ENCODE measurements at places on chromosomes 11 and 22. TPM values are rescaled to one million over a fixed set of nuclear protein-coding genes. Genes with fewer than 3 reads are reported as not detected.

DNA sequence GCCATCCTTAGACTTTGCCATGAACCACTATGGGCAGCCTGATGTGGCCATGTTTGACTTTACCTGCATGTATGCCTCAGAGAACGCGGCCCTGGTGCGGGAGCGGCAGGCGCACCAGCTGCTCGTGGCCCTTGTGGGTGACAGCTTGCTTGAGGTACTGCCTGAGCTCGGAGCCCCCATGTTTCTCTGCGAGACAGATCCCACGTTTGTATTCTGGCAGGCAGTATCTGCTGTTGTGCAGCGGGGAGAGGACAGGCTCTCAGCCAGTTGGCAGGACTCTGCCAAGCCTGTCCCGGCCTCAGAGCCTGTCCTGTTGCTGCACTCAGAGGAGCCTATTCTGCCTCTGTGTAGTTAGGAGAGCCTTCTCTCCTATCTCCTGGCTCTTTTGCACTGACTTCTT, 109.9 kb downstream of the MICAL2 start:
- no peak for DNase-seq

GRCh38 chr11:73230931-73231330, 12.8 kb downstream of the P2RY2 start:
- no peak for DNase-seq

DNA sequence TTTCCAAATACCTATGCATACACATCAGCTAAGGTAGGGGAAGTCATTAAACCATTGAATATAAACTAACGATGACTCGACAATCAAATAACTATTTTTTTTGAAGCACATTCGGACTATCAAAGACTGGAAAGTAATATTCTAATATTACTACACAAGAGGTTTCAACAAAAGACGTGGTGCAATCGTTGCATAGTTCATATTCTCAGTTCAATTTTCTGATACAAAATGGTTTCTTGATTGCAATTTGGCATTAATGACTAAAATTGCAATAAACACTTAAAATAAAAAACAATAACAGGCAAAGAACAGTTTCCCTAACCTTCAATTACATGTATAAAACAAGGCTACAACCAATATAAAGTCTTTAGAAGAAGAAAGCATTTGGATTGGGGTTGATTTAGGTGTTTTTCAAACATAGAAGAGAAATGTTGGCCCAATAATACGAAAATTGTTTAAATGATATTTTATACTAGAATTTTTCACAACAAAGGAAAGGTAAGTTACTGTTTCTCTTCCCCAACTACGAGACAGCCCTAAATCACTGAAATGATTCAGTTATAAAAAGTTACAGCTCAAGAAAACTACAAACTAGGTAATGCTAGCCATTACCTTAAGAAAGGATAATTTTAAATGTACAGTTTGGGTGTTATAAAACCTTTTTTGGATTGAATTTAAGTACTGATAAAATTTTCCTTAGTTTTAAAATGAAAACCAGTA, 17.6 kb downstream of the BLID start:
- DNase-seq = no peak

DNA sequence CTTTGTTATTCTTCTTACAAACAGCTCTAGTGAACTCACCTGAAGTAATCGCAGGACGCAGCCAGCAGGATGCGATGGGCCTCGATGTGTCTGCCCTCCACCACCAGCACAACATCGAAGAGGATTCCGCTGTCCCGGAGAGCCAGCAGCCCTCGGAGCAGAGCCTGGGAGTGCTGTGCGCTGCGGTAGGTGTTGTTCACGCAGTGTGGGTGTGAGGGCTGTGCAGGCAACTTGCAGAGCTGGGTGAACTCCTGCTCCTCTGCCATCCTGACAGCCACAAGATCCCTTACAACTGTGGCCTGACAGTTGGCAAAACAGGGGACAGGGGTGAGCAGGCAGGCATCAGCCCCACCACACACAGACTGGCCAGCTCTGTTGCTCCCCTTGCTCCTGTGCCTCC, 6.6 kb downstream of the KLHL22 start:
- DNase-seq = no peak

GRCh38 chr22:42343121-42343454, 72.6 kb upstream of the TCF20 start:
- DNase-seq = no peak

DNA sequence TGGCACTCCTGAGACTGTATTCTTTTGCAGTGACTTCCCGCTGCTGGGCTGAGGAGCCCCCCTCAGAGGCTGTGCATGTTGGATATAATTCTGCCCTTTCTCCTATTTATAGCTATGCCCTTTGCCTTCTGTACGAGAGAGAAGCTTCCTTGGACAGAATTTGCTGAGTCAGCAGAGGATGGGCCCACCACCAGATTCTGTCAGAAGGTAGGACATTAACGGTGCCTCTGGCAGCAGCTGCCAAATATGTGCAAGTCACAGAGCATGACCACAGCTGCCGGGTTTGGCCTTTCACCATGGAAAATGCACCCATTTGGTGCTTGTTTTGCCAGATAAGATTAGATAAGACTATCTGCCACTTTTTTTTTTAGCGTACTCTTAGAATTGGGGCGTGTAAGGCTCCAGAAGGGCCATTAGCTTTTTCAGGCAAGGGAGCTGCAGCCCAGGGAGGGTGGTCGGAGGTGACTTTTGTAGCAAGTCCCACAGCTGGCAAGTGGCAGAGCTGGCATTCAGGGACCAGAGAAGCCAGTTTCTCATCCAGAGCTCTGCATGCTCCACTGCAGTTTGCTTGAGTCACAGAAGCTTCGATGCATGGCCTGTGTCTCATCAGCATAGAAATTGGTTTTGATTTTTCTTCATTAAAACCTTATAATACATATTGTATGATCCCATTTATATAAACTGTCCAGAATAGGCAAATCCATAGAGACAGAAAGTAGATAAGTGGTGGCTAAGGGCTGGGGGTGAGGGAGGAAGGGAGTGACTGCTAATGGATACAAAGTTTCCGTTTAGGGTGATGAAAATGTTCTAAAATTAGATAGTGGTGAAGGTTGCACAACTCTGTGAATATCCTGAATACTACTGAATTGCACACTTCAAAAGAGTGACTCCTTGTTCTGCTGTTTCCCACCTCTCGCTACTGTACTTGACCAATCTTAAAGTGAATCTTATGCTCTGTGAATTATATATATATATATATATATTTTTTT, 15.8 kb downstream of the UPB1 start:
- no peak for DNase-seq

GRCh38 chr11:79458709-79459108, 17.9 kb upstream of the TENM4 start:
- no peak for DNase-seq

DNA sequence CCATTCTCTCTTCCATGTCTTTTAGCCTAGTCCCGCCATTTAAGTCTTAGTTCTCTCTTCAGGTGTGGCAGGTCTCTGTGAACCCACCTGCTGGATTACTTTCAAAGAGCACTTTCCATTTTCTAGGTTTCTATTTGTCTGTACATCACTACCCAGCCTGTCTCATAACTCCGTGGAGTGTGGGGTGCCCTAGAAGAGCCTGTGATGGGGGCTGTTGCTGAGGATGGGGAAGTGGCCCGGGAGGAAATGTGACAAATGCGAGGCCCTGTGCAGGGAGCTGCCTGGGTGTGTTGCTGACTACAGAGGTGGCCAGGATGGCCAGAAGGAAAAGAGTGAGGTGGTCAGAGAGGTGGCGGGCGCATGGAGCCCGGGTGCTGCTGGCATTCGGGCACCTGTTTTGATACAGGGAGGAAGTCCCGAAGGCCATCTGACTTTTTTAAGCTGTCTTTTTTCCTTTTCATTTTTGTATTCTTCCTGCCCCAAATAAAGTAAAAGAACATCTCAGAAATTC, 10.7 kb downstream of the DGCR8 start:
- DNase-seq = no peak

- no peak for DNase-seq
Measured at GRCh38 chr11:113773092-113773415, 438 bp downstream of the ZW10 start.

DNA sequence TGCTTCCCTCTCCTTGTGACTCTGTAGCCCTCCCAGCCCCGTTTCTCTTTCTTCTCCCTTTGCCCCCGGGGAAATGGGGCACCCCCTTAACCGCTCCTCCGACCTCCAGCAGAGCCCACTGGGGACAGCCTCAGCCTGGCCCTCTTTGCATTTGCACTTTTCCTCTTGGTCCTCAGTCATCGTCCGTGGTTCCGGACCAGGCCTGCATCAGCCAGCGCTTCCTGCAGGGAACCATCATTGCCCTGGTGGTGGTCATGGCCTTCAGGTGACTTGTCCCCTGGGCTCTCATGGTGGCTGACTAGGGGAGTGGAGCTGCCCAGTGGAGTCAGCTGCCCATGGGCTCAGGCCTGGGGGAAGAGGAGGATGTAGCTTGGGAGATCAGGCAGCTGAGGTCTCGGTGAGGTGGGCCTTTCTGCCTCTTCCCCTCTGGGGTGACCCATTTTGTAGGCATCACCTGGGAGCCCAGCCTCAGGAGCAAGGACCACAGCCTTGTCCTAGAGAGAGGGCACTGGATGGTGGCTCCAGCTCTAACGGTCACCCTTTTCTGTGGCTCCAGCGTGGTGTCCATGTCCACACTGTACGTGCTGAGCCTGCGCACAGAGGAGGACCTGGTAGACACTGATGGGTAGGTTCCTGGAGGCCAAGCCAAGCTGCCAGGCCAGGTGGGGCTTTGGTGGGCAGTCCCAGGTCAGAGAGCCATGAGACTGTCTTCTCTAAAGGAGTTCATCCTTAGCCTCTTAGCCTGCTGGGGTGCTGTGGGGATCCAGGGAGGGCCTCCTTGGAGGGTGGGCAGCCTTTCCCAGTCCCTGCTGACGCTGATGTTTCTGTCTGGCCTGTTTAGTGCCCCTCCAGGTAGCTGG, 12.5 kb downstream of the TMEM258 start:
- DNase-seq = no peak

- DNase-seq = no peak
Measured at GRCh38 chr22:49582678-49583077, 245.0 kb downstream of the BRD1 start.

DNA sequence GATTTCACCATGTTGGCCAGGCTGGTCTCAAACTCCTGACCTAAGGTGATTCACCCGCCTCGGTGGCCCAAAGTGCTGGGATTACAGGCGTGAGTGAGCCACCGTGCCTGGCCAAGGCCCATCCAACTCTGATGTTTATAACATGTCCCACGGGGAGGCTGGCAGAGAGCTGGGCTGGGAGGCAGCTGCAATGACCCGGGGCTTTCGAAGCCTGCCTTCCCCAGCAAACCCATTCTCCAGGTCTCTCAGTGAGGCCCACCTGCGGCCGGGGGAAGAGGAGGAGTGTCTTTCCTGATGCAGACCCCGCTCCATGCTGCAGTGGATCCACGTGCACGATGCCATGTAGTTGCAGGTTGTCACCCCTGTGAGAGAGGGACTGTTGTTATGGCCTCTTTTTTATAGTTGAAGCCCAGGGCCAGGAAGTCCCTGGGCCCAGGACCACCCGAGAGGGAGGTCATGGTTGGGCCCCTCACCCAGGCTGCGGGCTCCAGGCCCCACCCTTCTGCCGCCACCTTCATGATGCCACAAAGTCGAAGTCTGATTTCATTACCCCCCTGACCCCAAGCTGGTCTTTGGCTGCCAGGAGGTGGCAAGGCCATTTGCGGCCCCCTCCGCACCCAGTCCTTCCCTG, 38.3 kb downstream of the KCNJ4 start:
- DNase-seq = no peak

Gene SLC37A2
- total RNA-seq = 4.3 TPM

Gene ACTN3
- 0.05 TPM for total RNA-seq

Gene PKP3
- total RNA-seq = 7.7 TPM

Gene TCF20
- 26.4 TPM for total RNA-seq

Gene PANX3
- total RNA-seq = not detected

Data from thymus (tissue), 14 donors.